ENCODE measurements at places on chromosomes 7 and 10.

- no peak for DNase-seq
Observed at GRCh38 chr10:36057180-36057579, 415.1 kb upstream of the FZD8 start.

GRCh38 chr7:77950548-77950947 is 152.0 kb downstream of the PHTF2 start:
- DNase-seq: no peak

DNA sequence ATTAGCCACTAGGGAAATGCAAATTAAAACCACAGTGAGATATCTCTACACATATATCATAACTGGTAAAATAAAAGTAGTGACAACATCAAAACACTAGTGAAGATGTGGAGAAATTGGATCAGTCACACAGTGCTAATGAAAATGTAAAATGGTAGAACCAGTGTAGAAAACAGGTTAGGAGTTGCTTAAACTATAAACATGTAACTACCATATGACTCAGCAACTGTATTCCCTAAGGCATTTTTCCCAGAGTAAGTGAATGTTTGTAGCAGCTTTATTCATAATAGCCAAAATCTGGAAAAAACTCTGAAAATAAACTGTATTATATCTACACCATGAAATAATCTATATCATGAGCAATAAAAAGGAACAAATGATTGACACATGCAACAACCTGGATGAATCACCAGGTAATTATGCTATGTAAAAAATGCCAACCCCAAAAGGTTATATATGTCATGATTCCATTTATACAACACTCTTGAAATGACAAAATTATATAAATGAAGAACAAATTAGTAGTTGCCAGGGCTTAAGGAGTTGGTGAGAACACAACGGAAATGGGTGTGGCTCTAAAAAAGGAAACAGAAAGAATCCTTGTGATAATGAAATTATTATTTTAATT is 22.8 kb downstream of the SLC25A40 start:
- DNase-seq: no peak

DNA sequence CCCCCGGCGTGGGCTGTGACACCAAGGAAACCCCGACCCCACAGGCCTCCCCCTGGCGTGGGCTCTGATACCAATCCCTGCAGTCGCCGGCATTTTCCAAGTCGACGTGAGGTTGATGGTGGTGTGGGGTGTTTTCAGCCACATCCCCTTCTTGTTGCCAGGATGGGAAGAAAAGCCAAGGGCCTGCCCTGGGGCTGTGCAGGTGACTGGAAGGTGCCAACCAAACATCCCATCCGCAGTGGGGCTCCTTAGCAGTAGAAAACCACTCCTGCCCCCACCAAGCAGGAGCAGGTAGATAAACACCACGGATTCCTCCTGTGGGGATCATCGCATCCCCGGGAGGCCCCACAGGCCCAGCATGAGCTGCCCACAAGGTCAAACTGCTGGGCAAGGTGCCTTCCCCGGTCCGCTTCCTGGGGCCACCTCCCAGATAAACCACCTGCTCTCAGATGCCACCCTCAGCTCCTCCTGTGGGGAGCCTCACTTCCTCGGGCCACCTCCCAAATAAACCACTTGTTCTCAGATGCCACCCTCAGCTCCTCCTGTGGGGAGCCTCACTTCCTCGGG is 88.5 kb upstream of the DIP2C start:
- DNase-seq: no peak

DNA sequence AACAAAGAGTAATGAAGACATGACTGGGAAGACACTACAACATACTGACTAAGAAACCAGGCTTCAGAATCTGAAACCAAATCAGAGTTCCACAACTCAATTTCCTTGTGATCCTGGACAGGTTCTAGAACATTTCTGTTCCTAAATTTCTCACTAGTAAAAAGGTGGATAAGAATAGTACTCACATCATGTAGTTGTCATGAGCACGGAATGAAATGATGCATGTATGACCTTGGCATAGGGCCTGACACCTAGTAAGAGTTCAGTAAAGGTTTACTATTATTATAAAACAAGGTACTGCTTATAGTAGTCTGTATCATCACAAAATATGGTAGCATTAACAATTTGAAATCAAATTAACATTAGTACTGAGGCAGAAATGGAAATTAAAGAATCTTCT is 19.9 kb downstream of the DOCK4 start:
- no peak for DNase-seq
